ENCODE measurements at places on chromosomes 6 and 20.

DNA sequence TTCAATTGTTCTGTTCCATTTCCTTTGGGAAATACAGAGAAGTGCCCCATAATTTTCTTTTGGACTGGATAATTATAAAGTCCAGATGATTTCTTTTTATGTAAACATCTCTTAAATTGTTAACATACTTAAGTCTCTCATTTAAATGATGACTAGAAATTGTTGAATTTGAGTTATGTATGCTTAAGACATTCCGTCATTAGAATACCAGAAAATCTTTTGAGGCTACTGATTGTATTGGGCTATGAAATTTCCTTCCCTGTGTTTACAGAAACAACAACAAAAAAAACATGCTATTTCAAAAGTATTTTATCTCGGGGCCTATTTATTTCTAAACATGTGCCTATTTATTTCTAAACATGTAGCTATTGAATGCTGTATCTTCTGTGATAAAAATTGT, 125.4 kb downstream of the SH3BGRL2 start:
- H3K27me3 ChIP-seq: peaks cover 18% of the 10 kb centered on the region
- H3K27ac ChIP-seq: no peak overlapping the region
- no peaks in the 10 kb centered on the region for H3K36me3 ChIP-seq
- DNase-seq: no peak
- no peaks in the 10 kb centered on the region for H3K4me1 ChIP-seq

DNA sequence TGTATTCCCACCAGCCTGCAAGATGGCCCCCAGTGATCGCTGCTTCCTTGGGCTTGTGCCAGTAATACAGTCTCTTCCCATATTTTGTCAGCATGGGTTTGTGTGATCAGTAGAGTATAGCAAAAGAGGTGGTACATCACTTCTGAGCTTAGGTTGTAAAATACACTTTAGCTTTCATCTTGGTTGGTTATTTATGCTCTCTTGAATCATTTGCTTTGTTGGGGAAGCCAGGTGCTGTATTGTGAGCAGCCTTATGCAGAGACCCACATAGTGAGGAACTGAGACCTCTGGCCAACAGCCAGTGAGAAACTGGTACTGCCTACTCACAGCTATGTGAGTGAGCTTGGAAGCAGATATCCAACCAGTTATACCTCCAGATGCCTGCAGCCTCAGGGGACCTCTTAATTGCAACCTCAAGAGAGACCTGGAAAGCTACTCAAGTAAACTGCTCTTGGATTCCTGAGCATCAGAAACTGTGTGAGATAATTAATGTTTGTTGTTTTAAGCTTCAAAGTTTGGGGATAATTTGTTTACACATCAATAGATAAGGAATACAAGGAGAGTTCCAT, 229.3 kb downstream of the FARS2 start:
- peaks cover 27% of the 10 kb centered on the region for H3K36me3 ChIP-seq
- no peak overlapping the region for H3K27ac ChIP-seq
- H3K27me3 ChIP-seq: no peaks in the 10 kb centered on the region

DNA sequence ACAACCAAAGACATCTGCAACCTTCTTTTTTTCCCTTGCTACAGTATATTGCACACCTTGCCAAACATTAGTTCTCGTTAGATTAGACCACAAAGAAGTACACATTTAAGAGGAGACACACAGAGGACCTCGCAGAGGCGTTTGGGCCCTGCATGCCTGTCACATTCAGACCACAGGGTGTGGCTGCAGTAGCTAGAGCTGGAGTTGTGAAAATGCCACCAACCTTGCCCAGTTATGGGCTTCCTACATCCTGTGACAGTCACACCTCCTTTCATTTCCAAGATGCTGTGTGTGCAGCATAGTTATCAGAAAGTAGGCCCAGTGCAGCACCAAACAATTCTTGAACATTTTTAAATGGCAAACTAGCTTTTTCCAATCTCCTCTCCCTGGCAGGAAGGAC, 2.4 kb downstream of the SYNE1 start:
- H3K27me3 ChIP-seq: peaks cover 39% of the 10 kb centered on the region
- H3K27ac ChIP-seq: no peak overlapping the region
- H3K4me3 ChIP-seq: no peak overlapping the region

- H3K4me3 ChIP-seq: peak overlapping the region; percentile 92
- DNase-seq: no peak
- H3K27me3 ChIP-seq: no peaks in the 10 kb centered on the region
- peaks cover 55% of the 10 kb centered on the region for H3K4me1 ChIP-seq
- H3K27ac ChIP-seq: peak overlapping the region; percentile 31
- no peaks in the 10 kb centered on the region for H3K36me3 ChIP-seq
These were observed 86.6 kb downstream of the SESN1 start for GRCh38 chr6:109008054-109008453.

- peaks cover 38% of the 10 kb centered on the region for H3K4me1 ChIP-seq
- DNase-seq: no peak
- H3K4me3 ChIP-seq: peak overlapping the region; percentile 85
These were observed 916 bp downstream of the PABPC1L start for GRCh38 chr20:44910690-44911262.

DNA sequence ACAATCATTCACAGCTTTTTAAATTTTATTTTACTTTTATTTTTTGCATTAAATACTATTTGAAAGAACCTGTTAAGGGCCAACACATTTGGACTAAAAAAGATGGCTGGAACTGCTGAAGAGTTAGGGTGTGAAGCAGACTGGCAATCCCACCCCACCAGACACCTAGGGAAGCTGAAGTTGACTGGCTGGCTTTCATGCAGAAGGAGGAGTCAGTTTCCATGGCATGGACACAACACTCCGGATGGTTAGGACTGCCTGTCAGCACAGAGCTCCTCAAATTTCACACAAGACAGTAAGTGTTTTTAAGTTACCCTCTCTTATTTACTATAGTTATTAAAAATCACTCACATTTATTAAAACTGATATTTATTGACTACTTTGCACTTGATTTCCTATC, at the start of gene ANKRD66:
ANKRD66 (plus strand) TSS at position 238 of the 400 bp plus-strand sequence. CDS start 5,016 bp downstream, outside the sequence.
- no peaks in the 10 kb centered on the region for H3K36me3 ChIP-seq
- no peak within 1 kb of the TSS for H3K27ac ChIP-seq
- H3K27me3 ChIP-seq: peaks cover 21% of the 10 kb centered on the region
- H3K4me3 ChIP-seq: no peak within 1 kb of the TSS
- DNase-seq: no peak

DNA sequence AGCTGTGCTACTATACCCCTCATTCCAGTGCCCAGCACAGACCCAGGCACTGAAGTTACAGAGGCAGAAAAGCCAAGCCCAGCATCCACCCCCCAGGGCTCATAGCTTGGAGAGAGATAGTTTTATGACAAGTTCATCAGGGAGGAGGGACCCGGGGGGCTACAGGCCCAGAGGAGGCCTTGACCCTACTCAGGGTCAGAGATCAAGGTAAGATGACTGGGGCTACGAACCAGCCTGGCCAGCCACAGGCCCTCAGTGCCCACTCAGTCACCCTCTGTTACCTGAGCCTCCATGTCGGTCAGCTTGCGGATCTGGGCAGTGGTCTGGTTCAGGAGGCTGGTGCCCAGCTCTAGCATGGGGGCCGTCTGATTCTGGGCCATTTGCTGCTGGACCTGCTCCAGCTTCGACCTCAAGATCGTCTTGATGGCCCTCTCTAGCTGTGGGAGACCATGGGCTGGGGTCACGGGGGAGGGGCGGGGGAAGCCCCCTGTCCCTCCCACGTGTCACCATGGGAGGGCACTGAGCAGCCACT, 26.1 kb downstream of the ANGPT4 start:
- peaks cover under 1% of the 10 kb centered on the region for H3K4me1 ChIP-seq
- no peaks in the 10 kb centered on the region for H3K36me3 ChIP-seq
- no peak overlapping the region for H3K27ac ChIP-seq

GRCh38 chr6:44451803-44452695, 64.5 kb downstream of the CDC5L start:
- H3K4me3 ChIP-seq: no peak overlapping the region
- peak overlapping the region; percentile 36 for H3K27ac ChIP-seq
- DNase-seq: no peak
- peaks cover 1% of the 10 kb centered on the region for H3K4me1 ChIP-seq

DNA sequence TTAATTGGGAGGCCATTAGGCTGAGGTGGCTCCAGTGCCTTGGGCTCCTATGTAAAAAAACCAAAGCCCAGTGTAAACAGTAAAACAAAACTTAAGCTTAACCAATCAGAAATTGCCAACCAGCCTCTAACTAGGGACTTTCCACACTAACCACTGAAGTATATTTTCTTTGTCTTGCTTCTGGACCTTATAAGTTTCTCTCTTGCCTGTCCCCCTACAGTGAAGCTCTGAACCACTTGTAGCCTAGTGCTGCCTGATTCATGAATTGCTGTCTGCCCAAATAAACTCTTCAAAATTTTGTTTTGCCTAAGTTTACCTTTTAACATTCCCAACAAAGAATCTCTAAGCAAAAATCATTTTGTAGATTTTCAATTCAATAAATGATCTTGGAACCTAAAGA, 28.2 kb downstream of the POPDC3 start:
- no peak overlapping the region for H3K4me3 ChIP-seq
- no peak for DNase-seq
- H3K36me3 ChIP-seq: no peaks in the 10 kb centered on the region
- H3K27ac ChIP-seq: no peak overlapping the region
- no peaks in the 10 kb centered on the region for H3K4me1 ChIP-seq

- H3K4me3 ChIP-seq: no peak overlapping the region
- no peaks in the 10 kb centered on the region for H3K36me3 ChIP-seq
- DNase-seq: no peak
- H3K27me3 ChIP-seq: no peaks in the 10 kb centered on the region
- H3K4me1 ChIP-seq: no peaks in the 10 kb centered on the region
These were observed 122.9 kb upstream of the QKI start for GRCh38 chr6:163291622-163292021.

DNA sequence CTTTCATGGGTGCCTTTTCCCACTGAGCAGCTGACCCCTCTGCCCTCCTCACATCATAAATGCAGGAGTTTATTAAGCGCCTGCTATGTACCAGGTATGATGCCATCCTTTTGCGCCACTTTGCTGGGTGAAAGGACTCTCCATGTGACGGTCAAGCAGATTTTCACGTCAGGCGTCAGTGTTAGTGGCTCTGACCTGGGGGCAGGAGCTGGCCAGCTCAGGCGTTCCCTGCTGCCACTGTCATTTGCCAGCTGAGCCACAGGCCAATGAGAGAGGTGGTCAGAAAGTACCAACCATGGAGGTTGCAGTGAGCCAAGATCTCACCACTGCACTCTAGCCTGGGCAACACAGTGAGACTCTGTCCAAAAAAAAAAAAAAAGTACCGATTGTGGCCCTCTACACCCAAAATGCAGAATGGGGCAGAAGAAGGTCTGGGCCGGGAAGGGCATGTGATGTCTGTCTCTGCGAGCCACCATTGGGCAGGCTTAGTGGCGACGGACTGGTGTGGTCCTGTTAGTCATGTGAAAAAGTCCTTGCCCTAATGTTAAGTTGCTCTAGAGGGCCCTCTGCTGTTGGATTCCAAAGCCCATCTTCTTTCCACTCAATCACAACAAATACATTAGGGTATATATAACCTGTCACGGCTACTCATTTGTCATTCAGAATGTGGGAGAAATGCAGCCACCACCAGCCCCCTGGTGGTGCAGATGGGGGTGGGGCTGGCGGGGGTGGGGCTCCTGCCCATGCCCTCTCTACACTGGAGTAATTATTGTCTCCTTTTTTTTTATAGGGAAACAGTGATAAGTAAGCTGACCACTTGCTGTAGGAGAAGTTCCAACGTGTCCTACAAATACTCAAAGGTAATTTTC, 18.4 kb upstream of the SLC22A1 start:
- H3K4me3 ChIP-seq: no peak overlapping the region
- no peaks in the 10 kb centered on the region for H3K27me3 ChIP-seq
- H3K27ac ChIP-seq: no peak overlapping the region
- H3K4me1 ChIP-seq: peaks cover 12% of the 10 kb centered on the region

DNA sequence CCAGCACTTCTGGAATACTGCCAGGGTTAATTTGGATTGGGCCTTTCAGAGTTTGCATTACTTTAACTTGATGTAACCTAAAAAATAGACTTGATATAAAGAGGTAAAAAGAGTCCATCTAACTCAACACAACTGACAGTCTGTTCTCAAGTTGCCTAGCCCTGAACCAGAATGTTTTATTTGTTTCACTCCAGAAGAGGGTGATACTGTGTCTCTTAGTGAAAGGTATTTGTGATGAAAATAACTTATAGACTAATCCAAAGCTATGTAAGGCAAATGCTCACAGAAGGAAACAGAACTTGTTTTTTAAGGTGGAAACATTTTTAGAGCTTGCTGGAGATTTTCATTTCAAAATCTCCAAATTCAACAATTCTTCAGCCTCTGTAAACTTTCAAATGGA, 469.1 kb upstream of the RUNX2 start:
- no peak for DNase-seq
- no peaks in the 10 kb centered on the region for H3K27me3 ChIP-seq
